Muscle of back (tissue), 13 donors: ENCODE measurements at places on chromosomes 1 and 21.

DNA sequence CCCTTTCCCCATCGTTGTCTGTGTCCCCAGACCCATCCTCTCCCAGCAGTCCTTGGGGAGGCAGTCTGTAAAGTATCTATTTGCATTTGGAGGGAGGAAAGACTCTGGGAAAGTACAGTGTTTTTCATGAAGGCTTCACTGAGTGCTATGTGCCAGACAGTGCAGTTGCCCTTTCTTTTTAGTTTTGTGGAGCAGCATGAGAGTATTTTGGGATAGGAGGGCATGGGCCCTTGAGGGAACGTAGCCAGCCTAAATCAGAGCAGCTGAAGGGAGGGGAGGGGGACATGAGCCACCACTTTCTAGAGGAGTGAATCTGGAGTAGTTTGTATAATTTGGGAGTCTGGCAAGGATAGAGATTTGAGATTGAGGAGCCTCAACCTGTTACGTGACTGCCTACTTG lies 404.0 kb upstream of the KAZN start:
- DNase-seq, result no peak

DNA sequence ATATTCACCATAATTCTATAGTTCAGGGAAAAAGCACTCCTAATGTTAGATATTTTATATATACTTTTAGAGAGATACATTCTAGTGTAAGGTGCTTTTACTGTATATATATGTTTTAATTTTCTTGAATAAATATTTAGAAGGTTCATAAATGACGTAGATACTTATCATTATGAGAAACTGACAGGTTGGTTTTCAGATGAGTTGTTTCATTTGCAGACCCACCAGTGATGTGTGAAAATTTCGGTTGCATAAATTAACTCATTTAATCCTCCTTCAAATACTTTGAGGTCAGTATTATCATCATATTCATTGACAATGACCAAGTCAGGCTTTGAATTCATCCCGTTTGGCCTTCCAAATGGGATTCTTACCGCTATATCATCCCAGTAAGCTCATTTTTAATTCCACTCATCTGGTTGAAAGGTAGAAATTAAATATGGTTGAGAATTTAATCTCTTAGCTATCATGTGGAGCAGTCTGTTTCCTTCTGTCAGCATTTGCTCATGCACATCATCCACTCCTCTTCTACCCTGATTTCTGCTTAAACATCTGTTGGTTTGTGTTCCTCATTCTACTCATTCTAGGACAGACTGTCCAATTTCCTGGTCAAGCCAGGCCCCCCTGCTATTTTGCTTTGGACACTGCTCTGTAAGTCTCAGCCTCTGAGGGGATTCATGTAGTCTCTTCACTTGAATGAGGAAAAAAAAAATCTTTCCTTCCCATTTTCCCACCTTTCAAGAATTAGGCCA lies 1156.6 kb downstream of the PLA2G4A start:
- no peak for DNase-seq

DNA sequence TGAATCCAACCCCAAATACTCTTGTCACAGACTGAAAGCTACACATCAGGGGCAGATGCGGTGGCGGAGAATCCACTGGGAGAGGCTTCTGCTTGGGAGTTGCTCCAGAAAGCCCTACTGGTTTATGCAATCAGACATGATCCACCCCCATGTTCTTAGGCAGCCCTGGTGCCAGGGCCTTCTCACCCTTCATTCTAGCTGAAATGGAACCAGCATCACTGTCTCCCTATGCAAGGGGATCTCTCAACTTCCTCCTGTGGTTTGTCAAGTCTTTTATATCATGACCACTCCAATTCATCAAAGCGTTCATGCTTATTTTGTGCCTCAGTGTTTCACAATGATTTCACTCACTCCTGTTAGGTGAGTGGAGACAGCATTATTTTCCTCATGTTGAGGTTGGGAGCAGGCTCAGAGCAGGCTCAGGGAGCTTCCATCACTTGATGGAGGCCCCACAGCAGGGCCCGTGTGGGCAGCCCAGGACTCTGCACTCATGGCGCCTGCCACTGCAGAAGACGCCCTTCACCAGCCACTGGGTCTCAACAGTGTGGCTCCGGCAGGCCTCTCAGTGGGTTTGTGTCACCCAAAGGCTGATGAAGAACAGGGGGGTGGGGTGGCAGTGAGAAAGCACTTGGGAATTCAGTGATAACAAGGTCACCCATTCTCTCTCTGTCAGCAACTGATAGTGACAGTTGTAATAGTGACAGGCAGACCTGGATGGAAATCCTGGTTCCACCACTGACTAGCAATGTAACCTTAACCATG lies 67.1 kb downstream of the CD58 start:
- DNase-seq, result no peak

GRCh38 chr1:109069294-109069693 lies 6.5 kb downstream of the TAF13 start:
- DNase-seq, result no peak

DNA sequence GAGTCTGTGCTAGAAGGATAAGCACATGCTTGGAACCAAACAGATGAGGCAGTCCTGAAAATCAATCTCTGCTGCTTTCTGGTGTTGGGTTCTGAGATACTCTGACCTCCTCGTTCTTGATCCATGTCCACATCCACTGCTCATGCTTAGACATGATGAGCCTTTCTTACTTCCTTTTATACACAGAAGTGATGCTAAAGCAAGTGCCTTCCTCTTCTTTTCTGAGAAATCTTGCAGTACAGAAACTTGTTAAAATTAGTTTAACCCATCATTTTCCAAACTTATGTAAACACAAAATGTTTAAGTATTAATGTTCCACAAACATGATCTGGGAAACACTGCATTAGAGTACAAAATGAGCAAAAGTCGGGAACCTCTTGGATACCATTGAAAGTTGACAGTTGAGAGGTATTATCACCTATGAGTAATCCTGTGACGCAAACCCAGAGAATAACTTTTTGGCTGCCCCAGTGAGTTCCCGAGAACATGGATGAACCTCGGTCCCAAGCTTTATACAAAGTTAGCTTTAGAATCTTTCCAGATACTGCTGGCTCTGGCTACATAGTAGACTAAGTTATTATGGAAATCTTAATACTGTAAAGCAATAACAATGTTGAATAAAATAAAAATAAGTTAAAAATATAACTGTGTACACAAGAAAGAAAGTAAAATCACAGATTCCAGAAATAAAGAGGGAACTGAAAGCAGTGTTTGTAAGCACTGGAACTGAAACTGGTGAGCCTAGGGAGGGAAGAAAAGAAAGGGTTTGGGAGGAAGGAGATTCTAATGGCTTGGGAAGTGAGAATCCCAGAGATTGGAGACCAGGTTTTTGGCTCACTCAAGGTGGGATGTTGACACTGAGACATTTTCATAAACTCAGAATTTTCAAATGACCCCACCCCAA lies 429.3 kb upstream of the RUNX1 start:
- DNase-seq, result no peak

DNA sequence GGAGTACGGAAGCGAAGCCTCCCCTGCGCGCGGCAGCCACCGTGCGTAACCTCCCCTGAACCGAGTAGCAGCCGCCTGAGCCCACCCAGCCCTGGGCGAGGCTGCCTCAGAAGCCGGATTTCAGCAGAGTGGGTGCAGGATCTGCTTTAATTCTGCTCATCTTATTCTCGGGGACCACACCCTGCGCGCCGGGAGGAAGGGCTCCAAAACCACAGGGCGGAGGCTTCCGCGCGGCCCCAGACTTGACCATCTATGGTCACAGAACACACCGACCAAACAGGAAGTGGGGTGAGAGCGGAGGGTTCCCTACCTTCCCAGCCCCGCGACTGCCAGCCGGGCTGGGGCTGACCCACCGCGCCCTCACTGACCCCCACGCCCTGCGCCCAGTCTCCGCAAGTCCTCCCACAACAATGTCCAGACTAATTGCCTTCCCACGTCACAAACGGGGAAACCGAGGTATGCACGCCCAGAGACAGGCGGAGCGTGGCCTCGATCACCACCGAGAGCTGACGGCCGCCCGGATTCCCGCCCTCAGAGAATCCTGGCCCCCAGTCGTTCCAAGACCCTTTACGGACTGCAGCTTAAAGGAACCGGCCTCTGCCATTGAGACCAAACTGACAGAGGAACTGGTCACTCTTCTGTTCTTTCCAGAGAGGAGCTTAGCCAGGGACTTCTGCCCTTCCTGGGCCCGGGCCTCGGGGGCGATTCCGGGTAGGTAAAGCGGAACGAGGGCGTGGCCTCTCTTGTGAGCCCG lies 595 bp upstream of the CAP1 start:
- peak; percentile 93 for DNase-seq
